ENCODE measurements at places on chromosomes 2 and 18. TPM values are rescaled to one million over a fixed set of nuclear protein-coding genes. Genes with fewer than 3 reads are reported as not detected.

DNA sequence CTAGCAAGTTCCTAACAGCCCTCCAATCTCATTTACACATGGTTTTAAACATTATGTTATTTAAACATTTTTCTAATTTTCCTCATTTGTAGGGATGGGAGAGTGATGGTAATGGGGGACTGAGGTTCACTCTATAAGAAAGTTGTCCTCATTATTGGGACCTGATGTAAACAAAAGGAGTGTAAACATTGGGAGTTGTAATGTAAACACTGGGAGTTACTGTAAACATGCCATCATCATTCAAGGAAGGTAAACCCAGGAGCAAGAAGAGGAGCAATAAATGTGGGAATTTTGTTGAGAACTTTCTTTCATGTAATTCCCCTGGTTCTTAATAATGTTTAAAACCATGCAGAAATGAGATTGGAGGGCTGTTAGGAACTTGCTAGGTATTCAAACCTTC lies 17.8 kb downstream of the RFTN2 start:
- no peak for DNase-seq

Gene RIT2
- not detected for total RNA-seq

Gene TWIST2
- total RNA-seq, result 0.38 TPM

Gene UNC80
- 0.38 TPM for total RNA-seq

Gene FBXO36
- 1.2 TPM for total RNA-seq

GRCh38 chr2:240277807-240278522 lies 137.5 kb upstream of the OTOS start:
- DNase-seq, result no peak

All from dermis microvascular lymphatic vessel endothelial cell (primary cell).